ENCODE measurements at places on chromosomes 13 and 19.

GRCh38 chr13:42367831-42368230 lies 95.9 kb downstream of the AKAP11 start:
- no peak for DNase-seq

- no peak for DNase-seq
These were observed 63.7 kb upstream of the F7 start for GRCh38 chr13:113041896-113042295.

DNA sequence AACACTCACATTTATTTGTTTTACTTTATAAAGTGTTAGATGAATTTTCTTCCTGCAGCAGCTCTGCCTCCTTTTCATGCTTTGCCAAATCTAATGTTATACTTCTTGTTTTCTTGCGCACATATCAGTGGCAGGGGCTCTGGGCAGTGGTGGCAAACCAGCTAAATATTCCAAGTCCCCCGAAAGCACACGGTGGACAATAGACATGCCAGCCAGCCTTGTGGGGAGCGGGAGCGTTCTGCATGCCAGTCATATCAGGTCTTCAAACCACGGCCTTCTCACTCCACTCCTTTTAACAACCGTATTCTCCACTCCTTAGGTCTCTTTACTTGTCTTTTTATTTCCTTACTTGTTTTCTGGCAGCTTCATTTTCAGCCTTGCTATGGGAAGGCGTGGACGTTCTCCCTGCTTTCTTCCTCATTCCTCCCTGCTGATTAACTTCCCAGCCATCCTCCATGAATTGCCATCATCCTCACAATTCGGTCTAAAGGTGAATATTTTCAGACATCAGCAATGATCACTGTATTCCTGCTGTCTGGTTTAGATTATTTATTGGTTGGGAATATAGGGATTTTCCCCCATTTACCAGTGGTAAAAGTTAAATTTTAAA lies 77.1 kb upstream of the WASF3 start:
- no peak for DNase-seq

GRCh38 chr13:97004096-97004876 lies 10.0 kb upstream of the OXGR1 start:
- DNase-seq, result no peak

DNA sequence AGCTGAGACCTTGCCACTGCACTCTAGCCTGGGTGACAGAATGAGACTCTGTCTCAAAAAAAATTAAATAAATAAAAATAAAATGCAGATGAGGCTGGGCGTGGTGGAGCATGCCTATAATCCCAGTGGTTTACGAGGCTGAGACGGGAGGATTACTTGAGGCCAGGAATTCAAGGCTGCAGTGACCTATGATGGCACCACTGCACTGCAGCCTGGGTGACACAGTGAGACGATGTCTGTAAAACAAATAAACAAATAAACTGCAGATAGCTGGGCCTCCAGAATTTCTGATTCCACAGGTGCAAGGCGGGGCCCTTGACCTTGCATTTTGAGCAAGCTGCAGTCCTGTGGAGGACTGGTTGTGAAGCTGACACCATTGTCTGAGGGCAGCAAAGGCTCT lies 3.1 kb upstream of the MAG start:
- DNase-seq, result no peak

- DNase-seq, result peak; percentile 46
These were observed 186.5 kb upstream of the SPRY2 start for GRCh38 chr13:80527400-80527799.

- no peak for DNase-seq
These were observed at the start of gene IGFL3 for GRCh38 chr19:46124638-46125115. Gene IGFL3, minus strand, starts transcription at chr19:46124688. Its CDS starts 39 bp downstream, at chr19:46124649.

DNA sequence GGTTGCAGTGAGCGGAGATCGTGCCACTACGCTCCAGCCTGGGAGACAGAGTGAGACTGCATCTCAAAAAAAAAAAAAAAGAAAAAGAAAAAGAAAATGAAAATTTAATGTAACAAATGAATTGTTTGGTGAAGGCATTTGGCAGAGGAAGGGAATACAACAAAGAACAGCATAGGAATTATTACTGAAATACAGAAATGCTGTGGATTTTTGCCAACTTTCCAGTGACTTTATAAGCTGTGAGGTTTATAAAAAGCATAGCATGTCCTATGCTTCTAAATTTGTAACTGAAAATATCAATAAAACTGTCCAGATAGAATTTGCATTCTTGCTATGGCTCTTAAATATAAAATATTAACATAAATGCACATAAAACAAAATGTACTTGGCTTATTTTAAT lies 112.9 kb upstream of the IRS2 start:
- DNase-seq, result no peak

DNA sequence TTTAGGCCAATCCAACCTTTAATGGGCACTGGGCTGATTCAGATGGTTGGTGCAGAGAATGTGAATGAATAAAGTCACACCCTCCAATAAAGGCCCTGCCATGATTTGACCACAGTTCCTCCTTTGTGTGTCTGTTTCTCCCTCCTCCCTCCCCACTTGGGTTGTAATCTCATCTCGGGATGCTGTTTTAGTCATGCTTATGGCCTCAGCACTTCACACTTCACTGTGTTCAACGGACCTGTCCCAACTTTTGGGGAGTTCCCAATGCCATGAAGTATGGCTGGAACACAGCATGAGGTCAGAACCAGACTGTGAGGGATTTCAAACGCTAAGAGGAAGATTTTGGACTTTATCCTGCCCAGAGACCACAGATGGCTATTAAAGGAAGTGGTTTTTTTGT lies 5.6 kb upstream of the RAB8A start:
- no peak for DNase-seq

DNA sequence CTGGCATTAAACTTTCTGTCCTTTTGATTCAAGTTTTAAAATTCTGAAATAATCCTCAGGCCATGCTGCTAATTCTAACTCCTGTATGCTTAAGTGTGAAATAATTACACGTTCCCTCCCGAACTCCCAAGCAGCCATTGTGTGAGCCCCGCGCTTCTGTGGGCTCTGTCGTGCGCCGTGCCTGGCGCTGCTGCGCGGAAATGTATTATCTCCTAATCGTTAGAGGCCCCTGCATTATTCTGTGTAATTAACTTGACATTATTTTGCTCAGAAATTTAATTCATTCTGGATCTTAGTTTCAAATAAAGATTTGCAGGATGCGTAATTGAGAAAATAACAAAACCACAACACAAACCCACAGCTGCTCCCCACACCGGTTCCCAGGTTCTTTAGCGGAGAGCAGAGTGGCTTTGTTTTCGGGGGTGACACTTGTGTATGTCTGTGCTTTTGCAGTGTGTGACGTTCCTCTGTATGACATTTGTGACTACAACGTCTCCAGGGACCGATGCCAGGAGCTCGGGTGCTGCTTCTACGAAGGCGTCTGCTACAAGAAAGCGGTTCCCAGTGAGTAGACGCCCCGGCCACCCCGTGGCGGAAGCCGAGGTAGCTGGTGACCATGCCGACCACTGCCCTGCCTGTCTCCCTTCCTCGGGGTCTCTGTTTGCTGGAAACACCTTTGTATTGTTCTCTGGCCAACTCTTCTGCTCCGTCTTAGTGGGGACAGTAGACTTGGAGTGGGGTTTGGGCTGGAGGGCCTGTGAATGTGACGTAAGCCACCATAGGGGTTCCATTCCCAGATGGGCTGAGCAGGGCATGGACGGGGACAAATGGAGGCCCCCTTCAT lies 7.5 kb downstream of the TEX29 start:
- no peak for DNase-seq

DNA sequence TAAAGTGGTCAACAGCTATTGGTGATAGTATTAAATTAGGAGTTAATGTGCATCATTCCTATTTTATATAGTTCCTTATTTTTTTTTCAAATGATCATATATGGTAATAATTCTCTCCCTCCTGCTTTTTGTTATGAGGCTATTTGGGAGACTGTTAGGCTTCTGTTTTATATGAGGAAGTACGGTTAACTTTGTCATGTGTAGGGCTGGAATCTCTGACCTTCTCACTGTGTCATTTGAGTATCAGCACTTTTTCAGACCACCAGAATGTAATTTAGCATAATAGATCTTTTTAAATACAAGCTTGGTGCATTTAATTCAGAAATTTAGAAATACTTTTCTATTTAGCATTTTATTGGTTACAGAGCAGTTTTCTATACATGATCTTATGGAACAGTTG lies 7.7 kb downstream of the DGKH start:
- DNase-seq, result no peak

GRCh38 chr19:57382806-57383488 lies 6.7 kb upstream of the ZNF548 start:
- DNase-seq, result no peak

DNA sequence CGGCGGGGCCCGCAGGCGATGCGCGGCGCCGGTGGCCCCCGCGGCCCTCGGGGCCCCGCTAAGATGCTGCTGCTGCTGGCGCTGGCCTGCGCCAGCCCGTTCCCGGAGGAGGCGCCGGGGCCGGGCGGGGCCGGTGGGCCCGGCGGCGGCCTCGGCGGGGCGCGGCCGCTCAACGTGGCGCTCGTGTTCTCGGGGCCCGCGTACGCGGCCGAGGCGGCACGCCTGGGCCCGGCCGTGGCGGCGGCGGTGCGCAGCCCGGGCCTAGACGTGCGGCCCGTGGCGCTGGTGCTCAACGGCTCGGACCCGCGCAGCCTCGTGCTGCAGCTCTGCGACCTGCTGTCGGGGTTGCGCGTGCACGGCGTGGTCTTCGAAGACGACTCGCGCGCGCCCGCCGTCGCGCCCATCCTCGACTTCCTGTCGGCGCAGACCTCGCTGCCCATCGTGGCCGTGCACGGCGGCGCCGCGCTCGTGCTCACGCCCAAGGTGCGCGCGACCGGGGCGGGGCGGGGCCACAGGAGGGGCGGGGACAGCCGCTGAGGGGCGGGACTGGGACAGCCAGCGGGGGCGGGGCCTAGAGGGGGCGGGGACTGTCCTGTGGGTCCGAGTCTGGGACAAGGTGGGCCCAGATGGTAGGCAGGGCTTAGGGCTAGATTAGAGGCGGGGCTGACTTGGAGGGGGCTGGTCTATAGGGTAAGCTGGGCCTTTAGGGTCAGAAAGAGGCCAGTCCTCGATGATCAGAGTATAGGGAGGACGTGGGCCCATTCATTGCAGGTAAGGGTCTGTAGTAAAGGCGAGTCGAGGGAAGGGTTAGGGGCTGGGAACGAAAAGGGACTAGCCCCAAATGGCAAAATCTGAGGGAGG lies 5.1 kb downstream of the GRIN2D start:
- DNase-seq, result peak; percentile 74

DNA sequence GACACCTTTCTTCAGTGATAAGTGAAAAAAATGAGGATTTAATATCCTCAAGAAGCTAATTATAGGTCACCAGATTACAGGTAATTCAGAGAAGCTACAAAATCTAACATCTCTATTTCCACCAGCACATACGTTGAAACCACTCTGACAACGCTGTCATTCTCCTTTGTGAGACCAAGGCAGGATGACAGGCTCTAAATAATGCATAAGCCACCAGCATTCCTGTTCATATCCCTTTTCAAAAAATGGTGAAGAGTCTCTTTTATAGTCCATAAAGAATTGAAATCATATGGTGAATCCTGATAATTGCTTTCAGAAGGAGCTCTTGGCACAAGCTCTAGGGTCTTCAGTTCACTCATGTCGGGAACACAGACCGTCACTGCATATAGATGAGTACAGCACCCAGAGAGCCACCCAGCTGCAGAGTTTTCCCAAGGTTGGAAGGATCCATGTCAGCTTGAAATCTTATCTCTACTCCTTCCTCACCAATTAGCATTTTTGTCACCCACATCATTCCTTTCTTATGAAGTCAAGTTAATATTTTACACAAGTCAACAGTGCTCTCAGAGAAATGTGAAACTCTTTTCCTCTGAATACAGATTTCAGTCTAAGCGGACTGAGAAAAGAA lies 431.4 kb downstream of the TBC1D4 start:
- DNase-seq, result no peak

DNA sequence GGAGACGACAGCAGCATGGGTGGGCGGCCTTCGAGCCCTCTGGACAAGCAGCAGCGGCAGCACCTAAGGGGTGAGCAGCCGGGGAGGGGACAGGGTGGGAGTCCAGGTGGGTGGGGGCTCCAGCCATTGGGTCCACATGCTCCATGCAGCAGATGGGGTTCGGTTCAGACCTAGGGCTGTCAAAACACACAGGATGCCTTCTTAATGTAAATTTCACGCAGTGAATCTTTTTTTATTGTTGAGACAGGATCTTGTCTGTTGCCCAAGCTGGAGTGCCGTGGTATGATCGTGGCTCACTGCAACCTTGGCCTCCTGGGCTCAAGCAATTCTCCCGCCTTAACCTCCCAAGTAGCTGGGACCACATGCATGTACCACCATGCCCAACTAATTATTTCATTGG lies 15.9 kb downstream of the PGLS start:
- no peak for DNase-seq

DNA sequence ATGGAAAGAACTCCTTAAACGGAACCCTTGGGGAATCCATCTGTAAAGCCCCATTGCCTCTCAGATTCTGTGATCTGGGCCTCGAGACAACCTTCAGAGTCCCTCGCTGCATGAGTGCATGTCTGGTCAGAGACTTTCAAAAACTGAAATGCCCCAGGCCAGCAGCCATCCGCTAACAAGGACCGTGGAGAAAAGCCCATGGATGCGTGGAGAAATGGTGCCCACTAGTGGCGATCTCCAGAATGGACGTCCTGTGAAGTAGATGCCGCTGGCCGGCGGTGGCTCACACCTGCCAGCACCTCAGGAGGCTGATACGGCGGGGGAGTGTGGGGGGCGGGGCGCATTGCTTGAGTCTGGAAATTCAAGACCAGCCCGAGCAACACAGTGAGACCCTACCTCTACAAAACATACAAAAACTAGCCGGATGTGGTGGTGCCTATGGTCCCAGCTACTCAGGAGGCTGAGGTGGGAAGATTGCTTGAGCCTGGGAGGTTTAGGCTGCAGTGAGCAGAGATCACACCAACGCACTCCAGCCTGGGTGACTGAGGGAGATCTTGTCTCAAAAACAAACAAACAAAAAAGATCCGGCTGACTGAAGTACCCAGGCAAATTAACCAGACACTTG lies 7.9 kb upstream of the CDC16 start:
- DNase-seq, result peak; percentile 80

DNA sequence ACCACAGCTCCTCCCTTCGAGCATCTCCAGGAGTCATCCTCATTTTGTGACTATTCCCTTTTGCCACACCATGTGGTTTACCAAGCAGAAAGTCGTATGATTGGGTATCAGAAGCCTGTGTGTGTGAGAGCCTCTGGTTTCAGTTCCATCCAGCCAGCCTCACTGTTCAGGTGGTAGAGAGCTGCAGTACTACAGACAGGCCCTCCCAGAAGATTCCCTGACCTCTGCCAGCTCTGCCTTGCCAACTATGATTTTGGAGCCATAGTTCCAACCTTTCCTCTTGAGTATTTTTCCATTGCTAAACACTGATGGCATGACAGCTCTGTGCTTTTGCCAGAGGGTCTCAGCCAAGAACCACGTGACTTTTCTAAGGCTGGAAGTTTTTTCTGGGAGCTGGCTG lies 82.5 kb downstream of the DHRS12 start:
- DNase-seq, result no peak

DNA sequence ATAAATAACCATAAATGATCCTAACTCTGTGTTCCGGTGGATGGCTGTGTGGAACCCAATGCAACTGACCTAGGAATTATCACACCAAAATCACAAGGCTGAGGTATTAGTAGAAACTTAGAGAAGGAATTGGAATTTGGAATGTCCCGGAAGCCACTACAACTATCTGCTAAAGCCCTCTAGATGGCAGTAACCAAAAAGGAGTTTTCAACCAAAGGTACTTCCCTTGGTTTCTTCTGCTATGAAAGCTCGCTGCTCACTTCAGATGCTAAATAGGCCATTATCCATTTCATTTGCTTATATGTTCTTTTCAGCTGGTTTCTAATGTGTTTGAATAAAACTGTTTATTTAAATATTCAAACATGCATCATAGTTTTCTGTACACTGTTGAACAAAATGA lies 1589.1 kb upstream of the SPRY2 start:
- DNase-seq, result peak; percentile 43

GRCh38 chr13:46894568-46894967 lies 2.3 kb downstream of the HTR2A start:
- DNase-seq, result no peak
